ENCODE measurements at places on chromosomes 2 and 18. TPM values are rescaled to one million over a fixed set of nuclear protein-coding genes. Genes with fewer than 3 reads are reported as not detected.

GRCh38 chr18:72436401-72436800, 107.7 kb downstream of the CBLN2 start:
- DNase-seq: no peak

Gene TEX44
- total RNA-seq: not detected

Gene TCF23
- total RNA-seq: not detected

DNA sequence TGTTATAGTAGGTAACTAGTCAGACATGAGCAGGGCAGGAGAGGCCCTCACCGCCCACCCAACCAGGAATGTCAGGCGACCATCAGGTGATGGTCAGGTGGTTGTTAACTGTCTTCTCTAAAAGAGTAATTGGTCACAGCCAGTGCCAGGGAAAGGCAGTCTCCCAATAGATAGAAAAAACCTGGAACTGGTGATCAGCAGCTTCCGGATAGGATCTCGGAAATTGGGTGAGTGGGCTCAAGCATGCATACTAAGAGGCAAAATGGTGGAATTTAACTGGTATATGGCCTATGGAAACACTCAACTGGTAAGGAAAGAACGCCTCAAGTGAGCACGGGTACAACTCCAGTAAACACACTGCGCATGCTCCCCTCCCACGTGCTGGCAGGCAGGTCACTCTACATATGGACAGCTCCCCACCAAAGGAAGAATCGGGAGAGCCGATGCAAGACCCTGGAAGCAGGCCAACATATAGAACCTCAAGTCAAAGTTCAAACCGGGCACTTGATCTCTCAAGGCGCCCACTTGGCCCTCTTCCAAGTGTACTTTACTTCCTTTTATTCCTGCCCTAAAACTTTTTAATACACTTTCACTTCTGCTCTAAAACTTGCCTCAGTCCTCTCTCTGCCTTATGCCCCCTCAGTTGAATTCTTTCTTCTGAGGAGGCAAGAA, 43.5 kb upstream of the TMEM131 start:
- DNase-seq: no peak

Gene COL6A3
- 27.7 TPM for total RNA-seq

Gene CETN1
- total RNA-seq: not detected
